ENCODE measurements at places on chromosomes 5 and 9.

- DNase-seq = no peak
Observed at GRCh38 chr9:88322906-88323566, 65.2 kb upstream of the SPIN1 start.

DNA sequence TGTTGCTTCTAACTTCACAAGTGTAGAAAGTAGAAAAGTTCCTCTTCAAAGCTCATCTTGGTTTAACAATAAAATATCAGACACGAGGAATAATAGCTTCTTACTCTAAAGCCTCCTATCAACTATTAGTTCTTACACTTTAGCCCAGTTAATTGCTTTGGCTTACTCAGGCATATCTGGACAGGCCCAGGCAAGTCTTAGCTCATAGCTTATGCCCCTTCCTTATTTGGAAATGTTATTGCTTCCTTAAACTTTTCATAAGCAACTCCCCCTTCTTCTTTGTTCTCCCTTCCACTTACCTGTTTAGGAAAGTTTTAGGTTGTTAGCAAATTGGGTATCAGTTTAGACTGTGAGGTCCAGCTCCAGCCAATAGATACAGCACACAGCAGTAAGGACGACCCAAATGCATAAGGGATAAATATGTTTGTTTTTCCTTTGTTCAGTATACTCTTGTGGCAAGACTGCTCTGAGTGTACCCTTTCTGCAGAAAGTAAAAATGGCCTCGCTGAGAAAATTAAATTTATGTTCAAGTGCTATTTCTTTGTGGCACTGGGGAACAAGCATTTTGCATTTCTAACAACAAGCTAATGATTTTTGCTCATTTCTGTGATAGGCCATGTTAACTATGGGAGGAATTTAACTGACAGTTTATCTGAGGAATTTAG lies 162.1 kb downstream of the SMC2 start:
- DNase-seq = no peak

DNA sequence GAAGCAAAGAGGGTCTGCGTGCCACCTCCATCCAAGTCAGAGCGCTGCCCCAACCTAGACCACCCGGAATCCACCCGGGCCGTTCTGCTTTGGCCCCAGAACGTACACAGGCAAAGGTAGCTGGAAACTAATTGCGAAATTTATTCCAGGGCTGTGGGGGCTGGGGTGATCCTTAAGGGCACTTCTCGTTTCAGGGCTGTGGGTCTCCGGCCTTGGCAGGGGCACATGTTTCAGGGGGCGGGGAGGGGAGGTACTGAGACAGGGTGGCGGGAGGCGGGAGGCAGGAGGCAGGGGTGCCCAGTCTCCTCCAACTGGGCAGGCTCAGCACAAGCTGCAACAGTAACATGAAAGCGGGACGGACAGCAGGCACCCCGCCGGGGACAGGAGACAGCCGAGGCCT lies 26.1 kb downstream of the NR5A1 start:
- no peak for DNase-seq

GRCh38 chr5:144195448-144195847 lies 24.8 kb downstream of the KCTD16 start:
- no peak for DNase-seq

DNA sequence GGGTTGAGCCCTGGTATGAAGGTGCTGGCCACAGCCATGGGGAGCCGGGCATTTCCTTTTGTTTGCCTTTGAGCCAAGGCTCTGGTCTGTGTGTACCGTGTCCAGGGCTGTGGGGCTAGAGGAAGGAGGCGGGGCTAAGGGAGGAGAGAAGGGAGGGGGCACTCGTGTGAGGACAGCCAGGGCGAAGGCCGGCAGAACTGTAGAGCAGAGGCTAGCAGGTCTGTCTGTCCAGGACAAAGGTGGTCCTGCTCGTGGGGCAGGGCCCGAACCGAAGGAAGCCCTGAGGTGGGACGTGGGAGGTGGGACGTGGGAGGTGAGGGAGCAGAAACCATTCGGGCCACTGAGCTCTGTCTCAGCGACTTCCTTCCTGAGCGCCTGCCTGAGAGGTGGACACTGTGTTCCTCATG lies 41.3 kb upstream of the TESK1 start:
- no peak for DNase-seq

DNA sequence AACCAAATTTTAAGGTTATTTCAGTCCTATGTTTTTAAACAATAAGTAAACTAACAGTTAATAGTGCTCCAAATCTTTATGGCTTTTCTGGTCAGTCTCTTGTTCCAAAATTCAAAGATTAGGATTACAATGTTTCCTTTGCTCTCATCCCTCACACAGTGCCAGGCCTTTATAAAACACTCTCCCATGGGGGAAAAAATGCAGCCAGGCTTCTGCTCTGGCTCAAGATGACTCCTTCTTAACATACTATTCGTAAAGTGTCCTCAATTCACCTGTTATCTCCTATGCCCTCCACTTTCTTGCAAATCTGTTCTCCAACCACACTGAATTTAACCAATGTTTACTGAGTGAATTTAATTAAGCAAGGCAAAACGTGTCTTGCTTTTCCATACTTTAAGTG lies 1.4 kb downstream of the CEP120 start:
- DNase-seq = no peak

GRCh38 chr9:129102791-129103594 lies 7.6 kb downstream of the CRAT start:
- DNase-seq = no peak

- DNase-seq = no peak
Observed at GRCh38 chr5:4942831-4943178, 197.3 kb upstream of the ADAMTS16 start.

DNA sequence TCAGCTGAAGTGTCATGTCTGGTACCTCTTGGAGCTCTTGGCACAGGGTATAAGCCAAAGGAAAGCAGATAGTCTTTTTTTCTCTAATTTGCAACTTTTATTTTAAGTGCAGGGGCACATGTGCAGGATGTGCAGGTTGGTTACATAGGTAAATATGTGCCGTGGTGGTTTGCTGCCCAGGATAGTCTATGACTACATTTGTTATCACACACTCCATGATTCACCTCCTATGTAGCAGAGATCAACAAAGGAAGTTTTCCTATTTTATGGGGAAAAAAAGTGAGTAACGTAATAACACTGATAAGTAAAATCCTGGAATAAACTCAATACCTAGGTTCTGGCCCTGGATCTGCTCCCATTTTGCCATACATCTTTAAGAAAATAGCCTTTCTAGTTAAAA lies 234.6 kb downstream of the CAAP1 start:
- DNase-seq = no peak

GRCh38 chr5:154478752-154479159 lies 729 bp upstream of the HAND1 start:
- DNase-seq = no peak

DNA sequence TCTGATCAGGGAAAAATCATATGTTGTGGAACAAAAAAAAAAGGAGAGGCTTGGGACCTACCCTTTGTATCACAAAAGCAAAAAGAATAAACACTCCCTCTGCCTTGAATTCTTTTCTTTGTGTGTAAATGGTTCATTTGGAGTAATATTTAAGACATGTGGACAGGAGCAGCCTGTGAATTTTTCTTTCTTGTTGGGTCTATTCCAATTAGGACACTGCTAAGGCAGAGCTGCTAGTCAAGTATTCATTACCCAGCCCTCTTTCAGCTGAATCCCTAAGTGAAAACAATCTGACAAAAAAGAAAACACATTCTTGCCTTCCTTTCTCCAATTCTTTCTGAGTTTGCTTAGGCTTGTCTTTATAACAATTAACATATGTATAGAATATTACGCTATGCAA lies 330.0 kb downstream of the EBF1 start:
- no peak for DNase-seq

GRCh38 chr5:114055318-114056184 lies 306.3 kb upstream of the KCNN2 start:
- DNase-seq = no peak

- no peak for DNase-seq
Observed at GRCh38 chr9:132912131-132912530, 32.3 kb downstream of the TSC1 start.

DNA sequence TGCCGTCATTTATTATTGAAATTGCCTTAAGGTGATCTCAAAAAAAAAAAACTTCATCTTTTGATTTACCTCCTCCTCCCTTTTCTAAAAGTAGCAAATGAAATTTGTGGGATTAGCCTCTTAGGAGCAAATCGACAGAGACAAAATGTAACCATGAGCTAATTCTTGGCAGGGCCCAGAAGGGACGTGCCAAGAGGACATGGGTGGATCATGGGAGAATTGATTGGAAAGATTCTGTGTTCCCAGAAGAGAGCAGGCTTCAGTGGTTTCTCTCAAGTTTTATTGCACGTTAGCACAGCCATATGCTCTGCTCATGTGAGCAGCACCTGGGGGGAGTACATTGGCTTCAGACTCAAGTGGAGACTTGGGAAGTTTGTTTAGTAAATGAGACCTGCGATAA lies 394.6 kb downstream of the ELAVL2 start:
- DNase-seq = no peak

DNA sequence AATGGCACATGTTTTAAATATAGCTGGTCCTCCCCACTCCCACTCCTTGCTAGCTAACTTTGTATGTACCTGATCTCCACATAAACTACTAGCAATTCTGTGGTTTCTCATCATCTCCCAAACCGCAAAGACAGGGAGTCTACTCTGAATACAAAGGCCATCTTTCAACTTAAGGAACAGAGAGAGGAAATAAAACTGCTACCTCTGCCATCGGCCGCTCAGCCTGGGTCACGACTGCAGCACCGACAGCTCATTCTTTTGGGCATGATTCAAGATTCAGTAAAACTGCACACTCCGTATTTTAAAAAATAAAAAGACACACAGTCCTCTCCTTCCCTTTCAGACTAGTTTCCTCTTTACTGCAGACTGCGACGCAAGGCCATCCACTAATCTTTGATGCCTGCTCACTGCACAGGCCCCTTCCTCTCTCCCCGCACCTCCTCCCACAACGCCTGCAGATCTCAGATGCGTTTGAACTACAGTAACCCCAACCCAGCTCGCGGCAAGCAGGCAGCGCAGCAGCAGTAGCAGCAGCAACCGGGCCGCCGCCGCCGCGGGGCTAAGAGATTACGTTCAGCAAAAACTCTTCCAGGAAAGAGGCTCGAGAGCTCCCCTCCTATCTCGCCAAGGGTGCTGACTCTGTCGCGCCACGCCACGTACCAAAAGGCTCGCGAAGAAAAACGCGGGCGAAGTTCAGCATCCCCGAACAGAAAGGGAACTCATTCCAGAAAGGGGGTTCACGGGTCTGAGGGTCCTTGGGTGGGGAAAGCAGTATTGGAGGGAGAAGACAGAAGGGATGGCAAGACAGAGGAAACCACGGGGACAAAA lies 1.5 kb downstream of the RNF145 start:
- peak; percentile 85 for DNase-seq

DNA sequence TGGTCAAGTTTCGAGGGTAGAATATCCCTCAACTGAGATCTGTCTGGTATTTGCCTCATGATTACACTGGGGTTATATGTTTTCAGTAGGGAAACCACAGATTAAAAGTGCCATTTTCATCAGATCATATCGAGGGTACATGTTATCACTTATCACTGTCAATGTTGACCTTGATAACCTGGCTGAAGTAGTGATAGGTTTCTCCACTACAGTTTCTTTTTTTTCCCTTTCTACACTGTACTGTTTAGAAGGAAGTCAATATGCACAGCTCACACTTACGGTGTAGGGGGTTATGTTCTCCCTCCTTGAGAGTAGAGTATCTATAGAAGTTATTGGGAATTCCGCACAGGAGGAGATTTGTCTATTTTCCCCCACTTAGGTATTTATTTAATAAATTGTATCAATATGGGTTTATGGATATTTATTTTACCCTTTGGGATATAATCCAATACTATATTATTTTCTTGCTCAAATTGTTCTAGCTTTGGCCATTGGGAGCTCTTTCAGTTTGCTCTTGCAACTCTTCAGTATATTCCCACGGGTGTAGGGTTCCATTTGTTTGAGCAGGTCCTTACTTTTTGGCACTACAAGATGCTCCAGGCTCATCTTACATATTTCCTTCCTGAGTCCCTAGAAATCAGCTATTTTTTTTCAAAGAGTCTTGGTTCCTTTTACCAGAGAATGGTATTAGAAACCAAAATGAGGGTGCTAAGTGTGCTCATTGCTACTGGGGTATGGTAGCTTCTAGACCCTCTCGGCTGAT lies 444.5 kb downstream of the RAB3C start:
- DNase-seq = no peak

GRCh38 chr9:116605060-116605459 lies 82.0 kb upstream of the TRIM32 start:
- no peak for DNase-seq

GRCh38 chr9:69623276-69623675 lies 48.9 kb downstream of the APBA1 start:
- no peak for DNase-seq

DNA sequence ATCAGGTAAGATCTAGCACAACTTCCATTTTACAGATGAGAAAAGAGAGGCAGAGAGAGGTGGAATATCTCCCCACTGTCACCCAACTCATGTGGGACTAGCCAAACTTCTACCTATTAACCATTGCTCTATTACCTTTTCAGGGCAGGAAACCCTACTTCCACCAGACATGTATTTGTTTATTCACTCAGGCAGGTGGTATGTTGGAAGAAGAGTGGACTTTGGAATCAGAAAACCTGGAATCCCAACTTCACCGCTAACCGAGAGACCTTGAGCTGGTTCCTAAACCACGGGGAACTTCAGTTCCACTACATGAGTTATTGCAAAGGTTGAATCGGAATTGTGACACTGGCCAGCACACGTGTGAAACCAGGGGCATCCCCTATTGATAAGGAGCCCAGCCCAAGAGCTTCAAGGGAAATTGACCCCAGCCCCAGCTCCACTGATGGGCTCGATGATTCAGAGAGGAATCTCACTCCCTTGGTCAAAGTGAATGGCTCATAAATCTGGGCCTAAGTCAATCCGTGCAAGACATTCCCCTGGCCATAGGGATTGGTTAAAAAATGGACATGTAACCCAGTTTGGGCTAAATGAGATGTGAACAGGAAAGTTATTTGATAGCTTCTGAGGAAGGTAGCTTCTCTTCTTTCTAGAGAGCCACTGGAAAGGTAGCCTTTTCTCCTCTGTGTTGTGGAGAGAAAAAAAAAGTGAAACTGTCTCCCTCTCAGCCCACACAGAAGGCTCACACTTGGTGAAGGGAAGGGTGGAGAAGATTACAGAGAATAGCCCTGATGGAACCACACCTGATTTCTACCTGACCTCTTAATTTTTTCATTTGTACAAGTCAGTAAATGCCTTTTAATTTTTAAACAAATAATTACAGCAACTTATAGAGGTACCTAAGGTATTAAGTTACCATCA lies 5.5 kb upstream of the GLIS3 start:
- no peak for DNase-seq
